ENCODE measurements at places on chromosomes 5 and 9.
A peak's percentile ranks its signal among the peaks of the same experiment; 100 is the strongest.

GRCh38 chr9:105309531-105309931 lies 65.1 kb downstream of the SLC44A1 start:
- no peak for DNase-seq

GRCh38 chr5:177988989-177989625 lies 6.9 kb downstream of the PROP1 start:
- no peak for DNase-seq

GRCh38 chr5:180090098-180090768 lies 18.7 kb upstream of the RNF130 start:
- peak; percentile 69 for DNase-seq

- DNase-seq = no peak
These were observed 9.5 kb upstream of the P4HA2 start for GRCh38 chr5:132237141-132237540.

DNA sequence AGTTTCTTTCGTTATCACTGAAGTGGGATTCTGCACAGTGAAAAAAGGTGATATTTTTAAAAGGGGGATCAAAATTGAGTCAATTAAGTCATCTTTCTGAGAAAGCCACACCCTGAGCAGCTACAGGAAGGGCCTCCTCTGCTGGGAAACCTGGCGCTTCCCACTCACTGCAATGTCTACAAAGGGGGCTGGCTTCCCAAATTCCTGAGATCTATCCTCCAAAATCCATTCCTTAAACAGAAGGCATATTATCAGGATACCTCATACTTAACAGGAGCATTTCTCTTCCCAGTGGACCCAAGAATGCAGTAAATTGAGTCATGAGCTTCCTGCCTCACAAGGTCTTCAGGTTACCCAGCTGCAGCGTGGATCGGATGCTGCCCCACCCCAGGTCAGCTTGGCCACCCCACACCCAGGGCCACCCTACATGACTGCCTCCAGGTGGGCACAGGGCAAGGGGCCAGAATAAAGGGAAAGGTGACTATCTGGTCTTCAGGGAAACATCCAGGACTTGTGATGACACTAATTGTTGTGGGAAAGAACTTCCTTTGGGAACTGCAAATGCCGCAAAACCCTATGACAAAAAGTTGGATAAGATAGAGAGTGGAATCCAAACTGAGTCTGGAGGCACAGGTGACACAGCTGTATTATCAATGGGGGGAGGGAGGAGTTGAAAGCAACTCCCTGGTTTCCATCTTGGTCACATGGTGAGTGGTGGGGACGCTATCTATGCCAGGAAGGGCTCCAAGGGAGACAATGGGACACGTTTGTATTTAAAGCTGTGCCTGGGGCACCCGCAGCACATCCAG lies 42.3 kb downstream of the ROR2 start:
- no peak for DNase-seq

DNA sequence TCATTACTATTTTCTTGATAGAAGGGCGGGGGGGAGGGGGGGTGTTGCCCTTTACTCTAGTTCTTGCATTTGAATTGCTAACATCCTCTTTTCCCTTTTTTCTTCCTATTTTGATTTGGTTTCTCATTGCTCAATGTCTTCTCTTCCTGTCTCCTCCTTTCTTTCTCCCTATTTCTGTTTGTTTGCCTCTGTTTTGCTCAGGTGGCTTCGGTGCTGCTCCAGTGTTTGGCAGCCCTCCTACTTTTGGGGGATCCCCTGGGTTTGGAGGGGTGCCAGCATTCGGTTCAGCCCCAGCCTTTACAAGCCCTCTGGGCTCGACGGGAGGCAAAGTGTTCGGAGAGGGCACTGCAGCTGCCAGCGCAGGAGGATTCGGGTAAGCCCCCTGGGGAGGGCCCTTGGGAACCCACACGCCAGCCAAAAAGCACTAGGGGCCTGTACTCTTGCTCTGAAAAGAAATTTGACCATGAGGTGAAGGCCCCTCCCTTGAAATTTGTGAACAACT lies 48.3 kb downstream of the FAM78A start:
- peak; percentile 46 for DNase-seq

DNA sequence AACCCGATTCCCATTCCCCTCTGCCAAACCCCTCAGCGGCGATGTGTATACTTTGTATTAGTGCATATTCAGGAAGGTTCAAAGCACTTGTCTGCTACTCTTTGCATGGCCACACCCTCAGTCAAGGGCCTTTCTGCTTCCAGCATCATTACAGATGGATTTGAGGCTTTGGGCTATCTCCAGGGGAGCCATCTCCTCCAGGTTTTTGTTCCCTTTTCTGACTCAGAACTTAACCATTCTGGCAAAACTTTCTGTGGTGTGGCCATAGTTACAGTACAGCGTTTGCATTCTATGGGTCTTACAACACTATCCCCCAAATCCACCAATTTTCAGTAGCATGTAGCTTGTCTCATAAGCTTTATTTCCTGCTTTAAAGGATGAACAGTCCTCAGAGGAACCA lies 36.0 kb upstream of the SVEP1 start:
- DNase-seq = no peak

Data from CD14-positive monocyte (primary cell).